Erythroblast (primary cell): ENCODE measurements at places on chromosomes 2 and 18.

- DNase-seq = no peak
Observed at GRCh38 chr18:70598406-70598805, 309.6 kb downstream of the SOCS6 start.

- no peak for DNase-seq
Observed at GRCh38 chr2:27128668-27129571, 5.3 kb downstream of the ABHD1 start.

GRCh38 chr2:175111200-175111657 is 56.8 kb downstream of the ATF2 start:
- peak; percentile 60 for DNase-seq

- no peak for DNase-seq
Observed at GRCh38 chr2:48032765-48033164, 126.5 kb upstream of the FBXO11 start.

GRCh38 chr2:134453973-134454372 is 200.1 kb downstream of the MGAT5 start:
- DNase-seq = no peak

GRCh38 chr2:70011335-70011734 is 49.9 kb upstream of the ASPRV1 start:
- DNase-seq = no peak

GRCh38 chr18:73352546-73352945 is 484.8 kb upstream of the NETO1 start:
- DNase-seq = no peak
